ENCODE measurements at places on chromosomes 12 and 14.

DNA sequence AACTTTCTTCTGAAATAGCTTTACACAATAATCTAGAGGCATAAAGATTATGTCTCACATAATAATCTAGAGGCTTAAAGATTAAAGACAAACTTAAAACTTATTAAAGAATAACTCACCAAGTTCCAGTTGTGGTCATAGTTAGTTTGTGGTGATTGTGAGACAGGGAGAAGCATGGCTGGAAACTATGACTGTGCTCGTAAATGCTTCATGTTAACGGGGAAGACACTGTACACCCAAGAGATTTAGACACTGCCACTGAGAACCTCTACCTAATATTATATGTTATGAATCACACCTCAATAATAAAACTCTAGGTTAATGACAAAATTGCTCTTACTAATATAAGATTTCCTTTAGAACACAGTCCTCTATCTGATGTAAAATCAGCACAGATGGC, 541.6 kb downstream of the TMEM121 start:
- no peak for DNase-seq

GRCh38 chr14:102262929-102263462, 42.0 kb downstream of the MOK start:
- DNase-seq = peak; percentile 82

- DNase-seq = no peak
These were observed 14.1 kb downstream of the JAG2 start for GRCh38 chr14:105154476-105154871.

DNA sequence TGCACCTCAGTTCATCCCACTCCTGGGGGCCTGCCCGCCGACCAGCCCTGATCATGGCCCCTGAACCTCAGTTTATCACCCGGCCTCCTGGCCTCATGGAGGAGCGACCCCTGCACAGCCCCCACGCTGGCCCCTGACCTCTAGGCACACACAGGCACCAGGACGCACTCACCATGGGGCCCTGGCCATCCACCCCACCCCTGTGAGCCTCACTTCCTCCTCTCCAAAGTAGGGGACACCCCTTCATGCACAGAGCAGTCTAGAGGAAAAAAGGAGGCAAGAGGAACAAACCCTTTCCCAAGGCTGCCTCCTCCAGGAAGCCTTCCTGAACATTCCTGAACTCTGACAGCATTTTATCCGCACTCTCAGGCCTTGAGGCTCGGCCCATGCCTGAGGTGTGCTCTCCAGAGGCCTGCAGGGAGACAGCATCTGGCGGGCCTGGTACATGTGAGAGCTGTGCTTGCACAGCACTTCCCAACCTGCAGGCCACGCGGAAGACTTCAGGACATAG, 39.4 kb downstream of the CCNK start:
- DNase-seq = no peak

- DNase-seq = peak; percentile 27
These were observed 71.1 kb upstream of the PLEKHA5 start for GRCh38 chr12:19058235-19059021.

- no peak for DNase-seq
These were observed 291.5 kb downstream of the NELL2 start for GRCh38 chr12:44584625-44585024.

DNA sequence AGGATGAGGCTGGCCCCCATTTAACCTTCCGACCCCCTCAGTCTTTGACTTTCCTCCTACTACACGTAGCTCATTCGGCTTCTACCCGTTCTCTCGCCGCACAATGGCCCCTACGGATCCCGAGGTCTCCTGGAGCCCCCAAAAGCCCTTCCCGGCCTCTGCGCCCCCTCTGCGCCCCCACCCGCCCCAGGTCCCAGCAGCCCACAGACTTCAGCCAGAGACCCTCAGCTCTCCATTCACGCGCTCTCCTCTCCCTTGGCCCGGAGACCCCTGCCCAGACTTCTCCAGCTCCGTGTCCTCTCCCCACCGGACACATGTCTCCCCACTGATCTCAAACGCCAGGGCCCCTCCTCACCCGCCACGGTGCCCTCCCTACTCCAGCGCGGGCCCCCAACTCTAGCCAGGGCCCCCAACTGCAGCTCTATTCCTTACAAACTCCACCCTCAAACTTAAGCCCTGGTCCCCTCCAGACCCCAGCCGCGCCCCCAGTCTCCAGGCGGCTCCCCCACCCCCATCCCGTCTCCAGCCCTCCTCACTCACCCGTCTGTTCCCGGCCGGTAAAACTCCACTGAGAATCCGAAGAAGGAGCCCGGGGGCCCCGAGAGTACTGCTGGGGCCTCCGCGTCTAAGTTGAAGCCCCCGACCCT, 502 bp downstream of the ITGA5 start:
- DNase-seq = peak; percentile 36

DNA sequence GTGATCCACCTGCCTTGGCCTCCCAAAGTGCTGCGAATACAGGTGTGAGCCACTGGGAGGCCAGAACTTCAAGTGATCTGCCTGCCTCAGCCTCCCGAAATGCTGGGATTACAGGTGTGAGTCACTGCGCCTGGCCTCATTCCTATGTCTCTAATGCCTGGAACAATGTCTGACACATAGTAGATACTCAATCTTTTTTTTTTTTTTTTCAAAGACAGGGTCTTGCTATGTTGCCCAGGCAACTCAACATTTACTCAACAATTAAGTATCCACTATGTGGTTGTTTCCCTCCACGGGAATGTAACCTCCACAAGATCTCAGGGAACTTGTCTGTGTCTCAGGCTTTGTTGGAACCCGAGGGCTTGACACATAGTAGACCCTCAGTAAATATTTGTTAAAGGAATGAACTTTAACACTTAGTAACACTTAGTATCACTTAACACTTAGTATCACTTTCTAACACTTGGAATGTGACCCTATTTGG, 3.0 kb upstream of the TMEM120B start:
- DNase-seq = peak; percentile 46

- no peak for DNase-seq
These were observed 19.7 kb upstream of the CD9 start for GRCh38 chr12:6180268-6181051.

DNA sequence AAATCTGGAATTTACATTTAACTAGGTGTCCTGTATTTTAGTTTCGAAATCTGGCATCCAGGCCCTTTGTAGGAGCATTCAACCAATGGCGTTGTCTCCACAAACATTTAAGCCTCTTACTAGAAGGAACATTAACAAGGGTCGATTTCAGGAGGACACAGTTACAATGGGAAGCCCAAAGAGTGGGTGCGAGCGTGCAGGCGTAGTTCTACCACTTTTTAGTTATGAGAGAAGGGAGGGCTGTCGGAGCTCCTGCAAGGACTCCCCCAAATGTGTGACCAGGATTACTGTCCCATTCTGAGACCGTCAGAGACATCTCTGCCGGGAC, 365 bp upstream of the ABHD4 start:
- DNase-seq = peak; percentile 24

DNA sequence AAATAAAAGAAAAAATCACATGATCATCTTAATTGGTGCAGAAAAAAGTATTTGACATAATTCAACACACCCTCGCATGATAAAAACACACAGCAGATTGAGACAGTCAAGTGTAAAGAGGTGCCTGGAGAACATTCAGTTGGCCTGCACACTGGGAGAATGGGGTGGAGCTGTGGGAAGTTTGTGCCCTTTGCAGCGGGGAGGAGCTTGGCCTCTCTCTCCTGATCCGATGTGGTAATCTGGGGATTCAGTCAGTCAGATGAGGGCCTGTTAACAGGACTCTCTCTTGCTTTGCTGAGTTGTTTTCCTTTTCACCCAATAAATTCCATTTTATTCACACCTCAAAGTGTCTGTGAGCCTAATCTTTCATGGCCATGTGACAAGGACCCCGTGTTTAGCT, 5.9 kb downstream of the SERPINA6 start:
- peak; percentile 14 for DNase-seq

GRCh38 chr12:95908573-95908972, 33.8 kb downstream of the CCDC38 start:
- no peak for DNase-seq

DNA sequence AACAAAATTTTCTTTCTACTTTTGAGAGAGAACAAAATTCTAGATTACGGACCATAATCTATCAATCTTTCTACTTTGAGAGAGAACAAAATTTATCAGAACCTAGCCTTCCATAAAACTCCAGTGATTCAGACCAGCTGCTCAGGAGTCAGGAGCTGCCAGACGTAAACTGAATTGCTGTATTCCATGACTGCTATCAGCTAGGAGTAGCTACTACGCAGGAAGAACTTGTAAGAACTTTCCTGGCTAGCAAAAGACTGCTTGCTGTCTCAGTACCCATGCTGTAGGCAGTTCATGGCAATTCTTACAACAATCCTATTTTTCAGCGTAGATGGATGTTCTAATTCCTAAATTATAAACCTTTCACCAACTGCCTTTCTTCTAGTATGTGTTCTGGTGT, 73.3 kb downstream of the MED13L start:
- DNase-seq = no peak

GRCh38 chr14:104746071-104746545, 6.8 kb upstream of the SIVA1 start:
- no peak for DNase-seq

- peak; percentile 65 for DNase-seq
These were observed 55.5 kb downstream of the TTC7B start for GRCh38 chr14:90760591-90761316.

- DNase-seq = no peak
These were observed 178.5 kb downstream of the DAD1 start for GRCh38 chr14:22410497-22410896.

DNA sequence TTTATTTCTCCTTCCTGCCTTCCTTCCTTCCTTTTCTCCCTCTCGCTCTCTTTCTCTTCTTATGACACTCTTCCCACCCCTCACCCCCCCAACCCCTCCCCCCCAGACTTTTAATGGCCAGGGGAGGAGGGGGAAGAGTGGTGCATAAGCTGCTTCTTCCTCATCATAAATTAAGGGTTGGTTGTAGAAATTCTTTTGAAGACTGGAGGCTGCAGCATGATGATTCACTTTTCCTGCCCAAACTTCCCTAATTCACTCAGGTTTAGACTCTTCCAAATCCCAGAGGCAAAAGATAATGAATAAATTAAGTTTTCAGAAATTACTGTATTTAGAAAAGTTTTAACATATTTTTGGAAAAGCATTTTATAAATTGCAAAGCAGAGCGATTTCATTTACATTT, 58.2 kb downstream of the GRIP1 start:
- no peak for DNase-seq

DNA sequence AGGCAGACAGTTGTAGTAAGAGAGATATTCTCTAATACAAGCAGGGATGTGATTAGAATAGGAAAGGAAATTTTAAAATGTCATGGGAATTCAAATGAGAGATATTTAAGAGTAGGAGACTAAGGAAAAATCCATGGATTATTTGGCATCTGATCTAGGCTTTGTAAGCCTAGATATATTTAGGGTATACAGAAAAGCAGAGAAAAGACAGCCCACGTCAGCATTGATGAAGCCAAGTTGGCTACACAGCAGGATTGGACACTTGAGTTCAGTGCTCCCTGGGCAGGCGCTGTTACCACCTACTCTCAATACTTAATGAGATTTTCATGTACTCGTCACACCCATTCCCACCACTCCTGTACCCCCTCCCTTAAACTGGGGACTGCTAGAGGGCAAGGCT, 1.7 kb upstream of the KCNJ8 start:
- peak; percentile 60 for DNase-seq

- peak; percentile 98 for DNase-seq
These were observed at the start of gene INHBE for GRCh38 chr12:57454566-57455373. Gene INHBE, plus strand, starts transcription at chr12:57455307. Its CDS starts 230 bp downstream, at chr12:57455537.

- DNase-seq = no peak
These were observed 19.2 kb upstream of the COX16 start for GRCh38 chr14:70378696-70379095.

DNA sequence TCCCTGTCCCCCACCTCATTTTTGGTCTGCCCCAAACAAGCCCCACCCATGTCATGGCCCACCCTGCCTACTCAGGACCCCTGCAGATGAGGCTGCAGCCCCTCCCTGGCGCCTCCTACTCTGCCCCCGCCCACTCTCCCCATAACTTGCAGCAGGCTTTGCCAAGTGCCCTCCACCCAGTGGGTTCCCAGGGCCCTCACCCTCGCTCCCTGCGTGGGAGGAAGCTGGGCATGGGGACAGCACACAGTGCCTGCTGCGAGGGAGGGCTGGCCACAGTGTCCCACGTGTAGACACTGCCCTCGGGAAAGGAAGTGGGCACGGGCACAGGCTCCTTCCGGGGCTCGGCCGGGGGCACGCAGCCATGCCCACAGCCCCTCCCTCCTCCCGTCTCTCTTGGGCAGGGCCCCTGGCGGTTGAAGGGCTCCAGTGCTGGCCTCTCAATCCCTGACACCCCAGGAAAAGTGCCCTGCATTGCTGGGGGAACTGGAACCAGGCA, 9.4 kb downstream of the AKT1 start:
- DNase-seq = no peak

GRCh38 chr14:23173031-23173430, 10.4 kb downstream of the SLC7A8 start:
- no peak for DNase-seq

GRCh38 chr14:95062946-95063345, 94.4 kb downstream of the DICER1 start:
- no peak for DNase-seq

- no peak for DNase-seq
These were observed 19.3 kb downstream of the CTSG start for GRCh38 chr14:24556756-24557155.

DNA sequence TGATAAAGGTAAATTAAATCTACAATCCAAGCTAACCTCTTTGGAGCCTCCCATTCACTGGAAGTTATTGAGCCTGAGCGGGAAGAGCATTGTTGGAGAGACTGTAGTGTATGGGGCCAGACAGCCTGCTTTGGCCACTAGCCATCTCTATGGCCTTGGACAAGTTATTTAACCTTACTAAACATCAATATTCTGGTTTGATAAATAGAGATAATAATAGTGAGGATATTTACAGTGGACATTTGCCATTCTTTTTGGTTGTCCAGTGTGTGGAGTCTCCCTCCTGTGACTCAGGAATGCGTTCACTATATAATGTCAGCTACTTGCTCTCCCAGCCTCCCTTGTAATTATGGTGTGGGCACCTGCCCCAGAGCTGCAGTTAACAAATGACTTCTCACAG, 216.1 kb downstream of the SLC38A4 start:
- DNase-seq = no peak

GRCh38 chr12:93766796-93767523, 89.8 kb downstream of the CRADD start:
- DNase-seq = peak; percentile 16

DNA sequence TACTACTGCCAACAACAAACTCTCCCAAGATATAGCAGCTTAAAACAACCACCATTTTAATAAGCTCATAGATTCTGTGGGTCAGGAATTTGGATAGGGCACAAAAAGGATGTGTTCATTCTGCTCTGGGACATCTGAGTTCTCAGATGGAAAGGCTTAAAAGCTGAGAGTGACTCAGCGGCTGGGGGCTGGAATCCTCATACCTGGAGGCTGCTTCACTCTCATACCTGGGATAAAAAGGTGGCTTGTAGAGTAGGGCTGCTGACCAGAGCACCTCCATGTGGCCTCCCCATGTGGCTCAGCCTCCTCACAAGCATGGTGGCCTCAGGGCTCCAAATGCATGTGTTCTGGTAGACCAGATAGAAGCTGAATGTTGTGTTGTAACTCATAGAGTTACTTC, 20.2 kb upstream of the PELI2 start:
- DNase-seq = no peak
